CD4-positive, alpha-beta T cell treated with Interleukin-2 at 100 ng/mL for 4 hours (primary cell): ENCODE measurements at places on chromosomes 11 and 22.

DNA sequence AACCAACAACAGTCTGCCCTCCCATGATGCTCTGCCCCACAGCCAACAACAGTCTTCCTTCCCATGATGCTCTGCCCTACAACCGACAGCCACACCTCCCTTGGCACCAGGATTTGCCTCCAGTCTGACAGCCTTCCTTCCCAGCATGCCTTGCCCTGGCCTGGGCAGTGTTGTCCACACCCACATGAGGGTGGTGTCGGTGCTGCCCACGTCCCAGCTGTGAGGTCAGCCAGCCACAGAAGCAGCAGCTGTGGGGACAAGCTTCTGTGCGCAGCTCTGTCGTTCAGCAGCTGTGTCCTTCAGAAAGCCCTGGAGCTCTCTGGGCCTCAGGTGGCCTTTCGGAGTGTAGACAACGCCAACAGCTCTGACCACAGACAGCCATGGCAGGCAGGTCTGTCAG is 1378.9 kb downstream of the BRD1 start:
- DNase-seq: no peak

GRCh38 chr22:39574779-39575551 is 4.4 kb downstream of the CACNA1I start:
- DNase-seq: no peak

GRCh38 chr11:75337195-75337654 is 14.2 kb downstream of the ARRB1 start:
- no peak for DNase-seq

DNA sequence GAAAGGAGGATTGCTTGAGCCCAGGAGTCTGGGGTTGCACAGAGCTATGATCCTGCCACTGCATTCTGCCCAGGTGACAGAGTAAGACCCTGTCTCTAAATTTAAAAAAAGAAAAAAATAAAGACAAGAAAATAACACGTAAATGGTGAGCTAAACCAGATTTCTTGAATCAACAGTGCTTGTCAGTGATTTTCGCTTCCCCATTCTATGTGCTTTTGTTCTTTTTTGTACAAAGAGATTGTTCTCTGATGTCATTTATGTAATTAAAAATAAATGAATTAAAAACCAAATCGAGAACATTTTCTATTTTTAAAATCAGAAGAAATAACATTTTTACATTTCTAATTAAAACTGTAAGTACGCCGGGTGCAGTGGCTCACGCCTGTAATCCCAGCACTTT is 19.8 kb upstream of the SLC29A2 start:
- no peak for DNase-seq

DNA sequence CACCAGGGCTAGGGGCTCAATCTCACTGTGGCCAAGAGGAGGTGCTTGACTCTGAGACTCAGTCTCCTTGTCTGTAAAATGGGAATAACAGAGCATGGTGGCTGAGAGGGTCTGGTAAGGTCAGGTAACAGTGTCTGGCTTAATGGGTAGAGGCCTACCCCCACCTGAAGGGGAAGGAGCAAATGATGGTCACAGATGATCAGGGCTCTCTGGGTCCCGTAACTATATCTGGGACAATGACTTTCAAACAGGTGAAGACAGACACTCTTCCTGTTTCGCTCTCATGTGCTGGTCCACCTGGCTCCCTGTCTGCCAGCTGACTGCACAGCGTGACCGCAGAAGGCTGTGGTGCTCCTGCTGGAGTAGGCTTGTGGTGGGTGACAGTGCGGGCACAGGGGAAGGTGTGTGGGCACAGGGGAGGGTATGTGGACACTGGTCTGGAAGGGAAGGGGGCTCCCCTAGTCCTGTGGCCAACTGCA is 4.0 kb downstream of the A4GALT start:
- no peak for DNase-seq

DNA sequence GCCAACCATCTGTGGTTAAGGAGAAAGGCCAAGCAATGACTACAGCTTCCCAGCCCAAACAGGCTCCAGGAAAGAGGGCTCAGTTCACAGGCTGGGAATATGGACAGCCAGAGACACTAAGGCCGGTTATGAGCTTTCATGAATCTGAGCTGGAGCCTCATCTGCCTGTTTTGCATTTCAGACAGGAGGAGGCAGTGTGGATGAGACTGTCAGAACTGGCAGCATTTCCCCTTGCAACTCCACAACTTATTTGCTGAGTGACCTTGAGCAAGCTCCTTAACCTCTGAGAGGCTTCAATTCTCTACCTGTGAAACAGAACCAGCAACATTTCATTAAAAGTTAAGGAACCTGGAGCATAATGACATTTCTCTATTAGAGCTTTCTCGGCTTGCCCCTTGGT is 264.0 kb downstream of the ETS1 start:
- peak; percentile 64 for DNase-seq

GRCh38 chr11:34654483-34655334 is 33.8 kb downstream of the EHF start:
- DNase-seq: no peak

GRCh38 chr11:36132940-36133339 is 156.3 kb downstream of the COMMD9 start:
- no peak for DNase-seq

GRCh38 chr11:70829886-70830272 is 422.5 kb downstream of the SHANK2 start:
- no peak for DNase-seq

DNA sequence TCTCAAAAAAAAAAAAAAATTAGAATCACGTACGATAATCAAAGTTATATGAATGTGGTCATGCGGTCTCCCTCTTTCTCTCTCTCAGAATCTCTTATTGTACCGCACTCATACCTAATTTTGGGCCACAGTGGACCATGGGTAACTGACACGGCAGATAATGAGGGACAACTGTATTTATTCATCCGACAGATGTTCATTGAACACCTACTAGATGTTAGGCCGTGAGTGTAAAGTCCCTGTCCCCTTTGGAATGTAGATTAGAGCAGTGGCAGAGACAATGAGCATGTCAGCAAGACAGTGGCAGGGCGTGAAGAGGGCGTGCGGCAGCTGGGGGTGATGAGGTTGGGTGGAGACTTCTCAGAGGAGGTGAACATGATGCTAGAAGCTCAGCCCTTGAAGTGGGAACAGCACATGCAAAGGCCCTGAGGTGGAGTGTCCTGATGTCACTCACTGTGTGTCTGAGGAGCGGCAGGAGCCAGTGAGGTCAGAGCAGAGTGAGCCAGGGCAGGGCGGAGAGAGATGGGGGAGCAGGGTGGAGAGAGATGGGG is 25.1 kb downstream of the CACNA1I start:
- no peak for DNase-seq

GRCh38 chr11:62988276-62988675 is 3.5 kb upstream of the SLC22A6 start:
- no peak for DNase-seq

- DNase-seq: no peak
Observed at GRCh38 chr11:26537341-26537740, 34.7 kb downstream of the MUC15 start.

GRCh38 chr11:132005887-132006286 is 635.5 kb downstream of the NTM start:
- DNase-seq: no peak

GRCh38 chr11:93279851-93280347 is 50.6 kb upstream of the DEUP1 start:
- DNase-seq: no peak

GRCh38 chr11:19774817-19775580 is 62.4 kb downstream of the NAV2 start:
- DNase-seq: no peak

DNA sequence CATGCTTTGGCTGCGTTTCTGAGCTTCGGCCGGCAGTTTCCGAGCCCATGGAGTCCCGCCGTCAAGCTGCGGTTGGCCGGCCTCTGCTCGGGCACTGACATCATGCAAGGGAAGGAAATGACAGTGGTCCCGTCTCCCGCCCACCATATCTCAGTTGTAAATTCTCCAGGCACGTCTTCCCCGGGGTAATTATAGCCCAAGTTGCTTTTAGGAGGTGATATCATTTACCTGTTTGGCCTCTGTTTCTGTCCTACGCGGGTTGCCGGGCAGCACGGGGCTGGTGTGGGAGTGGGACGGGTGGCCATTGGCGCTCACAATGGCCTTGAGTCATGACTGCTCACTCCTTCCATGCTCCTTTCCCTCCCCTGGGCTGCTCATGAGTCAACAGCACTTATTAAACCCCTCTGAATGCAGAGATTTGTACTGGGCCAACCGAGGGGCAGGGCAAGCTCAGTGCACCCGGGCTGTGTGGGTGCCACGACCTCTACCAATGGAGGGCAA is 4.2 kb upstream of the ANO1 start:
- no peak for DNase-seq

GRCh38 chr11:60753309-60753708 is 3.4 kb upstream of the MS4A15 start:
- no peak for DNase-seq

- no peak for DNase-seq
Observed at GRCh38 chr22:24444251-24444650, 16.9 kb downstream of the ADORA2A start.

GRCh38 chr11:19121646-19122045 is 4.7 kb downstream of the ZDHHC13 start:
- DNase-seq: no peak

GRCh38 chr22:43530349-43531201 is 118.8 kb downstream of the MPPED1 start:
- DNase-seq: no peak

GRCh38 chr11:61083601-61084147 is 18.6 kb upstream of the CD5 start:
- peak; percentile 80 for DNase-seq

DNA sequence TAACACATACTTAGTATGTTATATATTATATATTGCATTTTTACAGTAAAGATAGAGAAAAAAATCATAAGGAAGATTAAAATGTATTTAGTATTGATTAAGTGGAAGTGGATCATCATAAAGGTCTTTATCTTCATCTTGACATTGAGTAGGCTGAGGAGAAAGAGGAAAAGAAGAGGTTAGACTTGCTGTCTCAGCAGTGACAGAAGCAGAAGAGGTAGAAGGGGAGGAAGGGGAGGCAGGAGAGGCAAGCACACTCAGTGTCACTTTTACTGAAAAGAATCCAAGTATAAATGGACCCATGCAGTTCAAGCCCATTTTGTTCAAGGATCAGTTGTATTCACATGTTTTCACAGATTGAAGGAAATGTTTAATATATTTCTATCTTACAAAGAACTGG is 69.7 kb downstream of the GAB2 start:
- DNase-seq: no peak

DNA sequence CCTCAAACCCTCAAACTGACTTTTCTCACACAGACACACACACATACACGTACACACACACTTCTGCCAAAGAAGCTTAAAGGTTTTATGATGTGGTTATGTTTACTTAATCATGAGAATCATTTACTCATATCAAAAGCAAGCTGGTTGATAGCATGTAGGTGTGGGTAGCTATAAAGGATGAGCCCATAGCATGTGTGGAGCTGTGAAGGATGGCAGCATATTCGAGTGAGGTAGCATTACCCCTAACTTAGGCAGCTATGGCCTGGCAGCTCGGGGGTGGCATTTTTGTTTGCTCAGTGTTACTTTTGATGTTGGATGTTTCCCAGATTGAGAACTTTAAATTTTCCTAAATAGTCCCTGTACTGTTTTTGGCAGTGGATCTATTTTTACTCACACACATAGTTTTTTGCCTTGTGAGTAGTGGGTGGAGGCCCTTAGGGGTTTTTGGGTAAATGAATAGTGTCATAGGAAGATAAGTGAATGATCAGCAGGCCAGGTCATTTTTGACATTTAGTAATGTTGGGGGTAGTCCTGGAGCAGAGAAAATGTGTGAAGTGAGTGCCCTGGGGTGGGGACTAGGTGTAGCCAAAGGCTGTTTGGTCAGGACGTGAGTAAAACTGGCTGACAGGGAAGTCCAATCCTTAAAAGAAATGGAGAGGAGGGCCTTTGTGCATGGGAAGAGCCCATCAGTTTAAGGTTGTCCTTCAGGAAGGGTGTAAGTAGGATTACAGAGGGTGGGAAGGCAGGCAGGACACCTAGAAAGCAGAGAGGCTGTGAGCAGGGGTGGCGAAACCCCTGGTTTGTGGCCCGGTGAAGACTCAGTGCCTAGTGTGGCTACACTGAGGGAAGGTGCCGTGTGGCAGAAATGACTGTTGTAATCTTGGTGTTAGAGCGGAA is 7.1 kb downstream of the YWHAH start:
- DNase-seq: peak; percentile 12

DNA sequence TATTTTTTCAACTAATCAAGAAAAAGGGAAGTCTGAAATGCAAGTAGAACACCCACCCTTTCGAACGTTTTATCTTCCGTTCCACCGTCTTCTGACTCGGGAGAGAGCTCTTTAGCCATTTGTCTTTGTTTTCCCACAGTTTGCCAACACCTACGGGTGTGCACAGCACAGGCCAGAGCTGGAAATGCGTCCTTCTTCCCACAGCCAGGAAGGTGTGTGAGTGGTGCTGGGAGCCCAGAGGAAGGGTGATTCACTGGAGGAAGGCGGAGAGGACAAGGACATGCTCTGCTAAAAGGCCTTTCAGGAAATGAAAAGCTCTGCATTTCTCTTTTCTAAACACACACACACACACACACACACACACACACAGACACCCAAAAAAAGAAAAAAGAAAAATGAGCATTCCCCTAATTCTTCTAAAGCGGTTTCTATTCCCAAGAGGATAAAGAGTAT is 18.5 kb downstream of the ENDOD1 start:
- no peak for DNase-seq

DNA sequence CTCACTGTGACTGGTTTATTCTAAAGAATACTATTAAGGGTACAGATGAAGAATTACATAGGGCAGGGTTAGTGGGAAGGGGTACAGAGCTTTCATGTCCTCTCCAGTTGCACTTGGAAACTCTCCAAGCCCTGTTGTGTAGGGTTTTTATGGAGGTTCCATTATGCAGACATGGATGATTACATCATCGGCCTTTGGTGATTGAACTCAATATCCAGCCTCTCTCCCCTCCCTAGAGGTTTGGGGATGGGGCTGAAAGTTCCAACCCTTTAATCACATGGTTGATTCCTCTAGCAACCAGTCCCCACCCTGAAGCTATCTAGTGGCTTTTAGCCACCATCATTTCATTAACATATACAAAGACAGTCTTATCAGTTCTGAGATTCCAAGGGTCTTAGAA is 472.6 kb downstream of the BUD13 start:
- no peak for DNase-seq

GRCh38 chr11:46066335-46066734 is 54.9 kb downstream of the PHF21A start:
- DNase-seq: no peak

DNA sequence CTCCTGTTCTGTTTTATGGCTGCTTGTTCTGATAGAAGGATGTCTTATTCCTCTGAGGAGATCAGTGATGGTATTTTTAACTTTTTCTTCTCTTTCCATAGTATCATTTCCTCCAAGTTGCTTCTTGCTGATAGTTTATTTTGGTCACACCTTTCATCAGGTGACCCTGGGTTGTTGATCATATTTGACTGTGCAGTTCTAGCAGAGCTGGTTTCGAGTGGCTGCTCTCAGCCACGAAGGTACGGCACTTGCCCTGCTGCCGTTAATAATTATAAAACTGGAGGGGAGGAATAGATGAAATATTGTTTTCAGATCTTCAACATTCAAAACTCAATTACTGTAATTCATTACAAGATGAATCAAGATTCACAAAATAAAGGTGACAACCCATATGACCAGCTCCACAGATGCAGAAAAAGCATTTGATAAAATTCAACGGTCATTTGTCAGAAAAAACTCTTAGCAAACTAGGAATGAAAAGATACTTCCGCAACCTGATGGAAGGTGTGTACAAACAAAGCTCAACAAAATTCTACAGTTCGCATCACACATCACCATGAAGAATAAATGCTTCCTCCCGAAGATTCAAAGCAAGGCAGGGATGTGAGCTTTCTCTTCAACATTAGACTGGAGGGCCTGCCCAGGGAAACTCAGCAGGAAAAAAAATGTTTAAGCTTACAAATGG is 59.2 kb upstream of the RTL6 start:
- DNase-seq: no peak
